ENCODE measurements at places on chromosomes 5 and 9.
A peak's percentile ranks its signal among the peaks of the same experiment; 100 is the strongest.

DNA sequence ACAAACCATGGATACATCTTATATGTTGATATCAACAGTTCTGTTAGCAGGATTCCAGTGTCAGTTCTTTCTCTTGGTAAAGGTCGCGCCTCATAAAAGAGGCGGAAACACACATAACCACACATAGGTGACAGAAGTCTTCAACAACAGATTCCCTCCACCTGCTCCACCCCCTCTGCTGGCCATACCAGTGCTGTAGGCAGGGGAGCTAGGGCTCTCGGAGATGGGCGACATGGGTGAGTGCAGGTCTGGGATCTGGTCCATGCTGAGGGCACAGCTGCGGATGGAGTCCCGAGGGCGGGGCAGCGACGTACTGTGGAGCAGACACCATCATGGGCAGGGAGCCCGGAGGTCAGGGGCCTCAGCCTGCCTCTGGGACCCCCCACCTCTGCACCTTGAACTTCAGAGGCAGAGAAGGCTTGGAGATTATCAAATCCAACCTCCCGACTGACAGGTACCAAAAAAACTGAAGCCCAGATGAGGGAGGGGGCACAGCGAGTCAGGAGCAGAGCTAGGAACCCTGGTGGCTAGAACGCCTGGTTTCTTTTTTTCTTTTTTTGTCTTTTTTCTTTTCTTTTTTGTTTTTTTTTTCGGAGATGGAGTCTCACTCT lies 12.0 kb upstream of the TOR2A start:
- ATAC-seq = no peak

DNA sequence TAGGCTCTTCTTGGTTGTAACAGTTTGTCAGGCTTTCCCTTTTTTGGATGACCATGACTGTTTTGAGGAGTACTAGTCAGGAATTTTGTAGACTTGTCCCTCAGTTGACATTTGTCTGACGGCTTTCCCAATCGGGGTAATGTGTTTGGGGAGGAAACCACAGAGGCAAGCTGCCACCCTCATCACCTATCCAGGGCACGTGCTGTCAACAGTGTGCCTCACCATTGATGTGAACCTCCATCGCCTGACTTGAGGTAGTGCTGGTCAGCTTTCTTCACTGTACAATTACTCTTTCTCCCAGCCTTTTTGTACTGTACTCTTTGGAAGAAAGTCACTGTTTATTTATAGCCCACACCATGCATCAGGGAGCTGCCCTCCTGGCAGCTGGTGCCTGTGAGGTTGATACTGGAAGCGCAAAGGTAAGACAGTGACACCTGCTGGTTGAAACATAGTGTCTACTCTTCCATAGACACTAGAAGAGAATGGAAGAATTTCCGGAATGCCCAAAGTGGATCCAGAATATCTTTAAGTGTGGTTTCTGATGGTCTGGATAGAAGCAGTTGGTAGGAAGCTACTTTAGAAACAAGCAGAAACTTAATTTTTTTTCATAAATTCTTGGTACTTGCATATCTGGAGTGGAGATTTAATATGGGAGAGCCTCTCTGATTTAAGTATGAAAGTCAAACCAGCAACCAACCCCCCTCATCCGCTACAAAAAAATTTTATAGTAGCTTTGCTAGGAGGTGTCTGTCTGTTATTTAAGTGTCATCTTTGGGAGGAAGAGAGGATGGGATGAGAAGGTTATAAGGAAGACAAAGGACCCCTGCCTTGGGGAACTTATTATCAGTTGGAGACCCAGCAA lies 69.3 kb downstream of the SNX30 start:
- peak; percentile 87 for ATAC-seq

DNA sequence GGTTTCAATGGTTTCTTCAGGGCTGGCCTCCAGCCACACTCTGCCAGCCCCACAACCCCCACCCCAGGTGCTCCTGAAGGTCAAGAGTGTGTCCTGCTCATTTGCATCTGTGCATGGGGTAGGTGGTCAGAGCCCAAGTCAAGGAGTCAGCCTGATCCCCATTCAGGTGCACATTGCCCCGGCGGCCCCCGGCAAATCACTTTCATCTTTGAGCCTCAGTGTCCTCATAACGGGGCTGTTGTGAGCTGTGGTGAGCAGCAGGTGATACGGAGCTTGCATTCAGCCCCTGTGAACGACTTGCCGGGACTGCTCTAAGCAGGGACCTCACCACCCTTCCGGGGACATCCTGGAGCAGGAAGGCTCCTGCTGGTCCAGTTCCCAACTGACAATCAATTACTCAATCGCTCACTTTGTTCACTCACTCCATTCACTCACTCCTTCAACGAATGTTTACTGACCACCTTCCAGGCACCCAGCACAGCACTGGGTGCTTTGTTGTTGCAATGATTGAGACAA lies 93.2 kb upstream of the CPEB4 start:
- ATAC-seq = no peak

- no peak for ATAC-seq
Observed at GRCh38 chr9:100091650-100092049, 7.2 kb downstream of the ERP44 start.

- no peak for ATAC-seq
Observed at GRCh38 chr9:124212381-124213050, 45.2 kb upstream of the NEK6 start.

GRCh38 chr5:113192541-113192940 lies 215.9 kb downstream of the DCP2 start:
- ATAC-seq = no peak

GRCh38 chr5:56011835-56012234 lies 17.1 kb upstream of the IL6ST start:
- ATAC-seq = peak; percentile 80

DNA sequence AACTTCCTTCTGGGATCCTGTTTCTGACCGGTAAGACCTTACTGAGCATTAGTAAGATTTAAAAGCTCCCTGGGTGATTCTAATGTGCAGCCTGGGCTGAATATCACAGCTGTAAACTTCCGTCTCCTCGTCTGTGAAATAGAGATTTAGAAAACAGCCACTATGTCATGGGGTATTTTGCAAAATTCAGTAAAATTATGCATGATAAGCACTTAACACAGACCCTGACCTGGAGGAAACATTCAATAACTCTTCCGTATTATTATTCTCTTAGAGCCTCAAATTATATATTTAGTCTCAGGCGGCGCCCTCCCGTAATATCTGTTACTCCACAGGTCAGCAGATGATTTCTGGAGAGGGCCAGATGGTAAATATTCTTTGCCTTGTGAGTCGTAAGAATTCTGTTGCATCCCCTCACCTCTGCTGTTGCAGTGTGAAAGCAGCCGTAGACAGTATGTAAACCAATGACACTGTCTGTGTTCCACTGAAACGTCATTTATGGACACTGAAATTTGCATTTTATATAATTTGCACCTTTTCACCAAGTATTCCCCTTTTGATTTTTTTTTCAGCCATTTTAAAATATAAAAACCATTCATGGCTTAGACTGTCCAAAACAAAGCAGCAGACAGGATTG lies 39.2 kb upstream of the RARS1 start:
- ATAC-seq = no peak

GRCh38 chr9:95726756-95727155 lies 148.7 kb upstream of the ERCC6L2 start:
- ATAC-seq = peak; percentile 43

DNA sequence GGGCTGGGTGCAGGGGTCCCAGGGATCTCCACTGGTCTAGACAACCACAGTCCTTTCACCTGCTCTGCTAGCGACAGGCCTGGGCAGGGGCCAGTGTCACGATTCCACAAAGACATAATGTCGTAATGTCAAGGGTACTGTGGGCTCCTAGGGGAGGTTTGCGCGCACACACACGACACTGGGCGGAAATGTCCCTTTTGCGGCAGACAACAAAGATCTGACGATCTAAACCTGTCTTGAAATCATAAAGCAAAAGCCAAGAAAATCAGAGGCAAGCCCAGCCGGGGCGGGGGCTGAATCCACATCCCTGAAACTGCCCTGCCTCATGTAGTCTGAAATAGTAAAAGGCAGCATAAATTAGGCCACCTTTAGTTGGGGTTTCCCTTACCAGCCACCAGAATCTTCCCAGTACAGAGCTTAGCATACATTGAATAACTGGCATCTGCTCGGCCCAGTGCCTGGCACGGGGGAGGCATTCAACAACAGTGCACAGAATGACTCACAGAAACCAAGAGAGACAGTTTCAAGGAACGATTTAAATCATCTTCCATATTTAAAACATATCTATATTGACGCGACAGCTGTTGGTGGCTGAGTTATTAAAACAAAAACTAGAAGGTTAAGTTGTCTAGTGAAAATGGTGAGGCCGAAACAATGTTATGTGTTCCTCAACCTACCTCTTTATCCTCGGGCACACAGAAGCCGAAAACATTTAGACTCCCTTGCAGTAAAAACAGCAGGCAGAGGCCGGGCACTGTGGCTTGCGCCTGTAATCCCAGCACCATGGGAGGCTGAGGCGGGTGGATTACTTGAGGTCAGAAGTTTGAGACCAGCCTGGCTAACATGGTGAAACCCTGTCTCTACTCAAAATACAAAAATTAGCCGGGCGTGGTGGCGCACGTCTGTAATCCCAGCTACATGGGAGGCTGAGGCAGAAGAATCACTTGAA lies 151.0 kb downstream of the MYO10 start:
- ATAC-seq = no peak

GRCh38 chr5:74352256-74352655 lies 288.3 kb downstream of the ENC1 start:
- ATAC-seq = no peak

- ATAC-seq = no peak
Observed at GRCh38 chr9:112332674-112332976, 794 bp downstream of the PTBP3 start.

- ATAC-seq = no peak
Observed at GRCh38 chr9:38144421-38144820, 75.4 kb upstream of the SHB start.

DNA sequence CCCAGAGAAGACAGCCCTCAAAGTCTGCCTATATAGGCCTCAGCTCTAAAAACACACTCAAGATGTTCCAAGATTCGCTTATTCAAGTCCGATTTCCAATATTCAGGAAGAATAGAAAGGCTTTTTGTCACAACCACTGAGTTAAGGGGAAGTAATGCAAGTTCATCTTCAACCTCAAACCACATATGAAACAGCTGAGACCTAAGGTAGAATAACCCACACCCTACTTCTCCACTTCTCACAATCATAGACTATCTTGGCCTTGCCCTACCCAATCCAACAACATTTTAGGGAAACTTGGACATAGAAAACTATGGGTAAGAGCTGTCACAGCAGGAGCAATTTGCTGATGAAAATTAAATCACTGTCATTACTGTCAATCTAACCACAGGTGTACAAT lies 152.0 kb upstream of the LRRTM2 start:
- ATAC-seq = no peak

DNA sequence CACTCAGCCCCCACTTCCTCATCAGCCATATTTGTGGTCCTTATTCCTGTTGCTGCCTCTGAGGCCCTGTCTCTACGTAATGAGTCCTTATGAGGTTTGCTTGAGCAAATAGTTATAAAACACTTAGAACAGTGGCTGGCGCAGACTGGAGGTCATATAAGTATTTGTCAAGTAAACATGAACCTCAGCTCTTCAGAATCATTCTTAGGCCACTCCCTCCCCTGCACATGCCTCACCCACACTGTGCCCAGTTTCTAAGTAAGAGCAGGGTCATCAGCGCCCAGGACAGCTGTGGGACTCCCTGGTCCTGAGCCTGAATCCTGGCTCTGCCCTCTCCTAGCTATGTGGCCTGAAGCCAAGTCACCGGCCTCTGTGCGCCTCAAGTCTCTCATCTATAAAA lies 4.0 kb downstream of the ST6GALNAC4 start:
- ATAC-seq = no peak

DNA sequence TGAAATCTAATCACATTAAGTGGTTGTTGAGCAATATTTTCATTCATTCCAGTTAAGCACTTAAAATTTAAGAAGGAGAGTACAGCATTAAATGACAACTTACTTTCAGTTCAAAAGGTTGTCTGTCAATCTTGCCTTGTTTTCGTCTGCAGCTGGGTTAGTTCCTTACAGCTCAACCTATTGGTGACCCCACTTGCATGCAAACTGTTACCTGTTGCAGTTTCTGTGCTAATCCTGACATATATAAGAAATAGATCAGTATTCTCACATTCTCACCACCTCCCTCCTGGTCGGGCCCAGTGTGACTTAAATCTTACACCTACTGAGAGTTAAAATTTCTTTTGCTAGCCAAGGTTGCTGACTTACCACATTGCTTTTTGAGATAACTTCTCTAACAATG lies 191.8 kb upstream of the SMC2 start:
- ATAC-seq = no peak

DNA sequence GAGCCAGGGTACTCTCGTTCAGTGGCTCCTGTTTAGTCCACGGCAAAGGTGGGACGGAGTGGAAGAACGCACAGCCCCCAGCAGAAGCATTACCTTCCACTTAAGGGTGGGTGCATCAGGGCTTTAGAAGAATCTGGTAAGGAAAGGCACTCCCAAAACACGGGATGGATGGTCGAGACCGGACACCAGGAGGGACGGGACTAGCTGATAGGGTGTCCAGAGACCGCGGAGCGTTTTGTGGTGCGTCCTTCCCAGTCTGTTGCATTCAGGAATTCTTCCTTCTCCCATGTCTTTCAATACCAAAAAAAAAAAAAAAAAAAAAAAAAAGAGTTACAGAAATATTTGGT lies 545 bp upstream of the CTSV start:
- ATAC-seq = peak; percentile 46

DNA sequence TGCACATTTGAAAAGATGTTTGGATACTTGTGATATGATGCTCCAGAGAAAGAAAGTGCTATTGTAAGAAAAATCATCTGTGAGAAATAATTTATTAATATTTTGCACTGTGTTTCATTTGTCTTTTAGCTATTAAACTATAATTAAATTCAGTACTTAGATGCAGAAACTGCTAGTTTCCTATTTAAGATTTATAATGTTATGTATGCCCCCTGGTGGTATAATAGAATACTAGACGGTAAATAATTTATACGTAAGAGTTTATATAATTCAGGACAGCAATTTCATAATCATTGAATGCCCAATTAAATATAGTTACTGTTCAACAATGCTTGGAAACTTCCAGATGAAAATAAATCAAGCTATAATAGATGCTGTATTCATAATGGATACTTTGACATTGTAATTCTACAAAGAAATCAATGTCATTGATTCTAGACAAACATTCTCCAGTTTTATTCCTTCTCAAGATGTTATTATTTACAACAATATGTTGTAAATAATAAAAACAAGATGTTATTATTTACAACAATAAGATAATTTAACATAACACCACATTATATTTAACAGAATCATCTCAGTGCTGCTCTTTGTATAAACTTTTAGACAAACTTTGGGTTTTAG lies 101.0 kb downstream of the TMEM232 start:
- peak; percentile 36 for ATAC-seq

DNA sequence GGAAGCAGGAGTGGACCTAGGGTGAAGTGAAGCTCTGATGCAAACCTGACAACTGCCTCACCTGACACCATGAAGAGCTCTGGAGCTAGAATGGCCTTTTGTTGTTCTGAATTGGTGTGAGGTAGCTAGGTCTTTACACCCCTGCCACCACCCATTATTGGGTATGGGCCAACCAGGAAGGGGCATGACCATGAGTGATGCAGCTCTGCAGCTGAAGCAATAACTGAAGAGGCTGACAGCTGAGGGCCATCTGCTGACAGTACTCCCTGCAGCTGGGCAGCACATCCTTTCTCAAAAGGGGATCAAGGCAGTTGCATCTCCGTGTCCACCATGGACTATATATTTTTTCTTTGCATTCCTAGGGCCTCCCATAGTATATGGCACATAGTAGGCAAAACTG lies 87.0 kb upstream of the TLE1 start:
- ATAC-seq = no peak

GRCh38 chr5:176608937-176609723 lies 826 bp downstream of the GPRIN1 start:
- no peak for ATAC-seq

Data from gastroesophageal sphincter (tissue), 4 donors.